ENCODE measurements at places on chromosomes 6 and 20.

DNA sequence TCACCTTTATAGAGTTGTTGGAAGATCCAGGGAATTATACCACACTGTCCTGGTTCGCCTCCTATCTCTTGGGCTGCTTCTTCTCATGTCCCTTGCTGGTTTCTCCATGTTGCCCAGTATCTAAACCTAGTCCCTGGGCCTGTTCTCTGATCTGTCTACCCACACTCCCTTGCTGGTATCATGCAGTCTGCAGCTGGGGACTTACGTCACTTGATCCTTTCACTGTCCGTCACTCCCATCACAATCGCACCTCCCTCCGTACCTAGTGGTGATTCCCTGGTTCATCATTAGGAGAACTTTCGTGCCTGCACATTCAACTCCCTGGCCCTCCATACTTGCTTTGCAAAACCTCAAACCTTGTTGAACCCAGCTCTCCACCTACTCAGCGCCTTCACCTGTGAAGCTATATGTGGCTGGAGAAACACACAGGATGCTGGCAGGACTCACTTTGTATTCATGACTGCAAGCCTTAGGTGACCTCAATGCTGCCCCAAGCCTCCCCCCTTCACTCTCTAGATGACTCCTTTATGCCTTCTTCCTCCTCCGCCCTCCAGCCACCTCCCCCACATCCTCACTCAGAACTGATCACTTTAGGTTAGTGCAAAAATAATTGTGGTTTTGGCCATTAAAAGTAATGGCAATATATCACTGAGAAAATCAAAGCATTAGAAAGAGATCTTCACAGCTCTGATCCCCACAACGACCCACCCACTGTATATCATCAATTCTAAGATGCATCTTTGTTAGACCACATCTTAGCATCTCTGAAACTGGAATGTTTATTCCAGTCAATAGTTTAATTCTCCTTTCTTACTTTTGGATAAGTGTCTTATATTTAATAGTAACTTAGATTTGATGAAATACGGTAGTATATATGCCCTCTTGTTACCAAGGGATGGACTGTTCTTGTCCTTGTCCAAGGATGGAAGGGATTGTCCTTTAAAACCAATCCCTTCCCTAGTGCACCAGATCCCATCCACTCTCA is 26.4 kb downstream of the GDAP1L1 start:
- DNase-seq: no peak

- DNase-seq: no peak
Observed at GRCh38 chr6:18963439-18963838, 576.3 kb downstream of the RNF144B start.

- DNase-seq: no peak
Observed at GRCh38 chr6:139306291-139306981, 14.6 kb upstream of the TXLNB start.

DNA sequence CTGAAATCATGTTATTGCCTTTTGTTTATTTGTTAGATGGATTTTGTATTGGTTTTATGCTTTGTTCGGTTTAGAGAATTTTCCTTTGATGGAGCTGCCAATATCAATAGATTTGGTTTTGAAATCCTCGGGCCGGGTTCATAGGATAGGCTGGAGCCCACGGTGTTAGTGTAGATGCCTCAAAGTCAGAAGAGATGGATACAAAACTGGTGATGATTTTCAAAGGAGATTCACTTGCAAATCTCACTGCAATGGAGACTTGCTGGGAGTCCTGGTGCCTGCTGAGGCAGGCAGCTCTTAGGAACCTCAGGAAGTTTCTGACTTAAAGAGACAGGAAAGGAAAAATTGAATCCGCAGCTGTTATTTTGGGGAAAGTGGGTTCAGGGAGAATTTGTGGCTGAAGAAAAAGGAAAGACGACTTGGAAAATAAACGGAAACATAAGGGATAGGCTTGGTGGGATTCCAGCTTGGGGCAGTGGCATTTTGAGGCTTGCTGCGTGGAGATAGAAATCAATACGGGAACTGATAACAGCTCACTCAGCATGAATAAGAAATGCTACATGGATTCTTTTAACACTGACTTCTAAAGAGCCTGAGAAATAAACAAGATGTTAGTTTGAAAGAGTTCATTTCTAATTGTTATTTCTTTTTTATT is 241.6 kb downstream of the PHACTR1 start:
- no peak for DNase-seq

- no peak for DNase-seq
Observed at GRCh38 chr6:90068703-90069523, 174.6 kb downstream of the GJA10 start.

DNA sequence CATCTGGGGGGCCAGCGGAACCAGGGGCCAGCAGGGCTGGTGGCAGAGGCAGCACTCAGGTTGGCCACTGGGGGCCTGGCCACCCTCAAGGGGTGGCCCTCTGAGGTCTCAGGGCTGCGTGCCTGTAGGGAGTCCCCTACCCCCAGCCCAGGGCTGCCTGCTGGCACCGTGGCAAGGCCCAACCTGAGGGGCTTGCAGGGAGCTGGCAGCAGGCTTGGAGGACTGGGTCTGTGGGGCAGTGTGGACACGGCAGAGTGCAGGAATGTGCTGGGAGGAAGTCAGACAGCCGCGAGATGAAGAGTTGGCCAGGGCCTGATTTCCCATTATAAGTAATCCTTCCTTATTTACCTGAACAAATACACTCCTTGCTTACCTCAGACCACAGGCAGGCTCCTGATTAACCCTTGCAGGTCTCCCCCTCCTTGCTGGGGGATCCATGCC is at the start of gene SPDEF:
SPDEF (minus strand) TSS at position 299 of the 441 bp plus-strand sequence. CDS start 11,874 bp downstream, outside the sequence.
- DNase-seq: no peak

GRCh38 chr20:53579266-53579580 is 14.4 kb downstream of the ZNF217 start:
- DNase-seq: no peak

- DNase-seq: no peak
Observed at GRCh38 chr6:112988748-112989147, 641.6 kb downstream of the RFPL4B start.

GRCh38 chr20:61819921-61820825 is 245.5 kb downstream of the TAF4 start:
- DNase-seq: no peak

DNA sequence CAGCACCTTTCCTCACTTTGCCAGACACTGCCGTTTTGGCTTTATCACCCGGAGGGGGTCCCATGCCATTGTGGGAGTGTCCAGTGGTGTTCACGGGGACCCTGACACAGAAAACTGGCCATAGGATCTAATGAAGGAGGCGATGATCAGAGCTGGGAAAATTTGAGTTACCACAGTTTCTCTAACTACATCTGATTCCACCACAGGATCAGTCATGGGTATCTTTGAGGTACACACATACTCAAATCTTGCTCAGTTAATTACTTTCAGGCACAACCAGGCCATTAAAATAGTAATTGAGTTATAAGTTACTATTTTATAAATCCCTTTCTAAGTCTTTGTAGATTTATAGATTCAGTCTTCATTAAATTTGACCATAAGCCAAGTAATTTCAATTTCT is 215.1 kb downstream of the PRL start:
- DNase-seq: no peak

GRCh38 chr6:72464791-72465691 is 156.8 kb upstream of the KCNQ5 start:
- DNase-seq: peak; percentile 30

DNA sequence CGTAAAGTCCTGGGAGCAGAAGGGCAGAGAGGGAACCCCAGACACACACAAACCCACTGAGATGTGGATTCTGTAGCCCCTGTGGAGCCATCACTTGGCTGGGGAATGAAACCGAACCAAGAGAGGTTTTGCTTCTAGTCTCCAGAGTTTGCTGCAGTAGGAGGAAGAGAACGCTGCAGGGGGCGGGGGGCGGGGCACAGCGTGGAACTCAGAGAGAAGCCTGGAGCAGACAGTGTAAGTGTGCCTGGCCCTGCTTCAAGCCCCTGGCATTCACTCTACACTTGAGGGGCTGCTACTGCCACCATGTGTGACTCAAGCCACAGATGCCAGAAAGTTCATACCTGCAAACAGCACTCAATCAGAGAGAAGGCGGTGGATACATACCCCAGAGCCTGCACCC is 18.9 kb downstream of the GABRR1 start:
- DNase-seq: no peak

- no peak for DNase-seq
Observed at GRCh38 chr6:3128356-3129108, 10.0 kb downstream of the BPHL start.

GRCh38 chr6:133804265-133804664 is 84.6 kb upstream of the TCF21 start:
- no peak for DNase-seq

DNA sequence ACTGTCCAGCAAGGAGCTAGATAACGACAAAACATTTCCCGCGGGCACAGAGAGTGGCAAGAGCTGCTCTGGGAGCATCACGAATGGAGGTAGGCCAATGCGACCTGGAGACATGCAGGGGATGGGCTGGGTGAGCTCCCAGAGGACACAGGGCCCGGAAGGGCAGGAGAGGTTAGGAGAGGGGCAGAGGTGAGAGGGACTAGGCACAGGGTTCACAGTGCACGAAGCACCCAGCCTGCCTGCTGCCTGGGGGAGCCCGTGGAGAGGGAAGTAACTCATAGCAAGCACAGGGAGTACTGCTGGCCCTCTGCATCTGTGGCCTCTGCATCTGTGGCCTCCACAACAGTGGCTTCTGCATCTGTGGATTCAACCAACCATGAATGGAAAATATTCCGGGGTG is 126.5 kb downstream of the HUS1B start:
- DNase-seq: no peak

DNA sequence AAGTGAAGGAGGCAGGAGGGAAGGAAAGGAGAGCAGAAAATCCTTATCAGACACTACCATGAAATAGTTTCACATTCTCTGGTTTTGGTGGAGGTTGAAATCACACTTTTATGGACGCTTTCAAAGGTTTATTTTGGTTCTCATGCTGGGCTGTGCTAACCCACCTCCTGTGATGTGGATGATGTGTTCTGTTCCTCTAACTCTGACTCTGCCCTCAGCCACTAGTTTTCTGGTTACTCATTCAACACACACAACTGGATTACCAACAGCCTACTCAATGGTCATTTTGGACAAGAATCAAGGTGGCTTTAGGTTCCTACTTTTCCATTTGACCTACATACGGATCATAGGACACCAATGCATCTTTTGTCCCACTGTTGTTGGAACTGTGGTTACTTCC is 522.1 kb upstream of the BTBD3 start:
- DNase-seq: no peak

- DNase-seq: no peak
Observed at GRCh38 chr6:40330301-40330721, 256.9 kb downstream of the LRFN2 start.

- DNase-seq: no peak
Observed at GRCh38 chr20:6683021-6683977, 84.2 kb upstream of the BMP2 start.

GRCh38 chr6:331622-332521 is 39.6 kb downstream of the DUSP22 start:
- DNase-seq: no peak

GRCh38 chr20:59335377-59335776 is 35.0 kb downstream of the EDN3 start:
- DNase-seq: no peak

GRCh38 chr6:25851961-25852360 is 20.1 kb upstream of the SLC17A1 start:
- no peak for DNase-seq

- no peak for DNase-seq
Observed at GRCh38 chr6:48490658-48491057, 379.7 kb upstream of the PTCHD4 start.

- peak; percentile 37 for DNase-seq
Observed at GRCh38 chr6:13668291-13668928, 43.2 kb downstream of the RANBP9 start.

- DNase-seq: no peak
Observed at GRCh38 chr6:12335131-12335527, 45.0 kb downstream of the EDN1 start.

GRCh38 chr20:44113618-44114376 is 73.2 kb downstream of the JPH2 start:
- DNase-seq: no peak

DNA sequence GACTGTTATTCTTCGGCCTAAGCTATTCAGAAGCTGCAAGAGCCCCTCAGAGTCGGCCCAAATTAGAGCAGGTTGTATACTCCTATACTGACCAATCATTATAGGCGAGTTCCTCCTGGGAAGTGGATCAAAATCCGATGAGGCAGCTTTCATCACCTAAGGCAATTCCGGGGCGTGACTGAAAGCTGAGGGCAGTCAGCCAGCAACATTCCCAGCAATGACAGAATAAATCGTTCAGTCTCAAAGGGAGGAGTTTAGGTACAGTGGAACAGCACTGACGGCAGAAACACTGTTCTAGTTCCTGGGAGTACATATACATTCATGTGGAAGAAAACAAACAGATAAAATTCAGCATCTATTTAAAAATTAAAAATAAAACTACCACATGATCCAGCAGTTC is 10.8 kb downstream of the HLA-DQB2 start:
- no peak for DNase-seq

DNA sequence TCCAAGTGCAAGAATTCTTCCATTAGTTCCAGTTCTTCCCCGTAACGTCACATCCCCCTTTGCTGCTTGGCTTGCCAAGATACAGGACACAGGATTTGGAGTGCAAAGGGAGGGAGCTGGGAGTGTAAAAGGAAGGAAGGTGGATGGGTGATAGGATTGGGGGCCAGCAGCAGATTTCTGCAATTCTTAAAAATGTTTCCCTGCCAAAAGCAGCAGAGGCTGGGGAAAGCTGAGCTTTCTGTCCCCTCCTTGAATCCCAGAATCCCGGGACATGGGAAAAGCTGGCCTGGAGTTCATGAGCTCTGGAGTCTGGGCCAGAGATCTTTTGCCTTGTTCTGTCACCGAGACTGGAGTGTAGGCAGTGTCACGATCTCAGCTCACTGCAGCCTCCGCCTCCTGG is 60.0 kb upstream of the EPB41L1 start:
- DNase-seq: no peak

DNA sequence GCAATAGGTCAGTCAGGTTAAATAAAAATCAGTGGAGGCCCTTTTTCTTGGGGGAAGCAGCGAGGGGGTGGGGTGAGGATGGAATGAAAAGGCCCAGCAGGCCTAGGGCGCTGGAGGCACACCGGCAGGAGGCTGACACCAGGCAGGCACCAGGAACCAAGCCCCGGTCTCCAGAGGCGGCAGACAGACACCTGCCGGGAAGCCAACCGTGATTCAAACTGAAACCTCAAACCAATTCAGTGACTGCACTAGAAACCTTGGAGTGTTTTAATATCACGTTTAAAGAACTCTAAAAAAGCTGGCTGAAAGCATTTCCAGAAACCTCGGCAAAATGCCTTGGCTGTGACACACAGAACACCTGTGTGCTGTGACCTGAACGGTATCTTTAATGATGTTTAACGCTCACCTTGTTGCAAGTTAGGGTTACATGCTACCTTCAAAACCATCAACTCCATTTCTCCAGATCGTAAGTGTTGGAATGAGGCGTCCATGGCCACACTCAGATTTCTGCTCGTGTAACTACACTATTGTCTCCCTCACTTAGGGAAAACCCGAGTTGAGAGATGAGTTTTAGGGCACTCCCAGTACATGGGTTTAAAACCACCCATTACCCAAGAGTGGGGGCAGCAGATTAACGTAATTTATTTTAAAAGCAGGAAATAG is 27.2 kb downstream of the DIDO1 start:
- no peak for DNase-seq

GRCh38 chr6:157867155-157867559 is 44.1 kb downstream of the SNX9 start:
- DNase-seq: peak; percentile 2
